ENCODE measurements at places on chromosomes 16 and 17.

- no peak for DNase-seq
Measured at GRCh38 chr17:60729854-60730253, 52.2 kb downstream of the BCAS3 start.

- DNase-seq: peak; percentile 43
Measured at GRCh38 chr17:55567240-55568214, 56.3 kb upstream of the SMIM36 start.

DNA sequence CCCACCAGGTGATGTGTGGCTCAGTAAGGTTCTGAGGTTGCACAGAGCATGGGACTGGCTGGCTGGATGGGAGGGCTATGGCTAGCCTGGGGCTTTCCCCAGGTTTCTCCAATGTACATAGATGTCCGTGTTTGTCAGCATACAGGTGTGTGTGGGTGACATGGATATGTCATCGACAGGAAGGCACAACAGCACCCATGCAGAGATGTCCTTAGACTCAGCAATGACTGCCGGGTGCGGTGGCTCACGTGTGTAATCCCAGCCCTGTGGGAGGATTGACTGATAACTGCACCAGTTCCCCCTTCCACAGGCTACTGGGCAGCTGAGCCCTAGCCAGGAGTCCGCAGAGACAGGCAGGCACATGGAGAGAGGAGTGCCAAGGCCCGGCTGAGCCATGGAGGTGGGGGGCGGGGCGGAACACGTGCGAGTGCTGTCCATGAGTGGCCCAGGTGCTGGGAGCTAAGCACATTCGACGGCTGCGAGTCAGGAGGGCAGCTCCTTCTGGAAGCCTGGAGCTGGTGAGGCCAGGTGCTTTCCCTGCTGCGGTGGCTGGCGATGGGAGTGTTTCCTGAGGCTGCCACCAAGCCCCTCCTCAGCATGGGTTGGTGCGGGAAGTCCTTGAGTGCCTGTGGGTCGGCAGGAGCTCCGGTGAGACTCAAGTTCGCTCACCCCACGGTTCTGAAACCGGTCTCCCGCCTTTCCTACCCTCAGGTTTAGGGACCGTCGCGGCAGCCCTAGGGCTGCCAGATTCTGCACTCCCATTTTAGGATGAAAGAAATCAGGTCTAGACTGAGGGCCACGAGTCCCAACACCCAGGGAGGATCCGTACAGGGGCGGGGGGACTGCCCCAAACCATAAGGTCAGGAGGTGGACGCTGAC, 858 bp upstream of the ASPSCR1 start:
- no peak for DNase-seq

DNA sequence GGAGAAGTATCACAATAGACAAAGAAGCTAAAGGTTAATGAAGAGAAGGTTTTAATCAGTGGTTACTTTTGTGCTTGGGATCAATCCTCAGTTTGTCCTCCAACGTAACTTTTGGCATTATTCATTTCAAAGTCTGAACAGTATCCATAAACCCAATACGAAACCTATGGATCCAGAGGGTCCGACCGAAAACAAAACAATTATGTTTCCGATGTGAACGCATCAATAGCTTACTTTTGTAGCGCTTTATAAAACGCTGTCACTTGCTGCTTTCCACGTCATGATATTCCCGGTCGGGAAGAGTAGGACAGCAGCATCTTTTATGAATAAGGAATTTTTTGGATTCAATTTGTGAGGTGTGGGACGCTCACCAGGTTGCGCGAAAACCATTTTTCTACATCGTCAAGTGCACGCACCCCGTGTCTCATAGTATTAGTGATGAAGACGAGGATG, 383.8 kb downstream of the ZFHX3 start:
- no peak for DNase-seq

- DNase-seq: no peak
Measured at GRCh38 chr16:50002190-50002589, 22.8 kb upstream of the CNEP1R1 start.

DNA sequence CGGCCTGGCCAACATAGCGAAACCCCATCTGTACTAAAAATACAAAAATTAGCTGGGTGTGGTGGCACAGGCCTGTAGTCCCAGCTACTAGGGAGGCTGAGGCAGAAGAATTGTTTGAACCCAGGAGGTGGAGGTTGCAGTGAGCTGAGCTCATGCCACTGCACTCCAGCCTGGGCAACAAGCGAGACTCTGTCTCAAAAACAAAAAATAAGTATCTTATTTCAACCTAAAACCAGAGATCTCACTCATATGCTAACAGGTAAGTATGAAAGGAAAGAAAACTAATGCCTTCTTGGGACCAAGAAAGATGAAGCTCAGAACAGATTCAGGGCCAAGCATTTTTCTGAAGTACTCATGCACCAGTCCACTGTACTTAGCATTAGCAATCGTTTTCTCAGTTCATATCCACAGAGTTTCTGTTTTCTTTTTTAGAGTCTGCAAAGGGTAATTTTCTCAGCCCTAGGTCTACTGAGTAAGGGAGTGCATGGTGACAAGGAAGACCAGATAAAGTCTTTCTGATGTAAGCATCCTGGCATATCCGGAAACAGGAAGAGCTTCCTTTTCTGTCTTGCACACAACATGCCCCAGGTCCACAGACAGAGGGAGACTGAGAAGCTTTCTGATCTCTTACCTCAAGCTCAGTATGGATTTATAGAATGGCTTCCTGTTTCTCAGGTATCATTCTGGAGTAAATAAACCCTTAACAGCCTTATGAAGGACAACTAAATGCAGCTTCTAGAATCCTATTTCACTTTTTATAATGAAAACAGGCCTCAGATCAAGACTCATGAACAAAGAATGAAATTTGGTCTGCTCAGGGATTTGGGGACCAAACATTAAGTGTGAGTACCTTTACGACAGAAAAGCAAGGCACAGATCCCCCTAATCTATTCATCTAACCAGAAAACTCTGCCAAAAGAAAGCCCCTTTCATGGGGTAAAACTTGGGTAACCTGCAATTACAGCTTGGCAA, 38.7 kb upstream of the FOXJ1 start:
- no peak for DNase-seq

DNA sequence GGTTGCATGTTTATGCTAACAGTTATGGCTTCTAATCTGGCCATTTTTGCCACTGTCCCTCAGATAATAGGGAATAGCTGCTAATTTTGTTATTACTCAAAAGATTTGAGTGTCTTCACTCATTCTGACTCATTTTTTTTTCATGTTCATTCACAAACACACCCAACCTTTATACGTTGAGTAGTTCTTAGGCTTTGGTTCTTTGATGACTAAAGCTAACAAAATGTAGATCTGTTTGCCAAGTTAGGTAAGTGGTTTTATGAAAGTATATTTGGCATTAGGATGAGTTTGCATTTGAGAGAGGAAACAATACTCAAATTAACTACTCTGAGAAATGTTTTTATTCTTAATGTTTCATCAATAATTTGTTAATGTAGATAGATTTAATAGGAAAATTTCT, 3.6 kb downstream of the MAP2K4 start:
- no peak for DNase-seq

GRCh38 chr17:49387498-49388289, 25.6 kb upstream of the ZNF652 start:
- DNase-seq: no peak

- no peak for DNase-seq
Measured at GRCh38 chr16:73220836-73221235, 172.9 kb upstream of the ZFHX3 start.

DNA sequence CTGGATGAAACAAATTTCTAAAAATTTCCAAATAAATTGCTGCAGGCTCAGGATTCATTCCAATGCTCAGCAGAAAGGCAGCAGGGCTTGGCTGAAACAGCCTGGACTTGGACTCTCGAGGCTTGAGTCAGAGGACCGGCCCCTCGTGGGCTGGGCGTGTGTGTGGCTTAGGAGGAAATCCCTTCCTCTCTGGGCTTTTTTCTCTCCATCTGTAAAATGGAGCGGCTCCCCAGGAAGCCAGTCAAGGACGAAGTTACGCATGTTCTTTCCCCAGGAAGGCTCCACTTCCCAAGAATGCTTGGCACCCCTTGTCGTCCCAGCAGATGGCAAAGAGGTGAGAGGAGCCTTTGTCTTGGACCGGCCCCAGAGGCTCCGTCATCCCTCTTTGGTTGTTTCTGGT, 13.5 kb downstream of the SLC46A1 start:
- DNase-seq: no peak

DNA sequence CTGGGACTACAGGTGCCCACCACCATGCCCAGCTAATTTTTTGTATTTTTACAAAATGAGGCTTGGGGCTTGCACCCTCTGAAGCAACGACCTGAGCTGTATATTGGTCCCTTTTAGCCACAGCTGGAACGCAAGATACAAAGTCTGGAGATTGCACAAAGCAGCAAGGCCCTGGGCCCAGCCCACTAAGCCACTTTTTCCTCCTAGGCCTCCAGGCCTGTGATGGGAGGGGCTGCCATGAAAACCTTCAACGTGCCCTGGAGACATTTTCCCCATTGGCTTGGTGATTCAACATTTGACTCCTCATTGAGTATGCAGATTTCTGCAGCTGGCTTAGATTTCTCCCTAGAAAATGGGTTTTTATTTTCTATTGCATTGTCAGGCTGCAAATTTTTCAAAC, 69.2 kb downstream of the CYB561 start:
- no peak for DNase-seq

- DNase-seq: peak; percentile 61
Measured at GRCh38 chr17:59786536-59787319, 79.3 kb downstream of the VMP1 start.

DNA sequence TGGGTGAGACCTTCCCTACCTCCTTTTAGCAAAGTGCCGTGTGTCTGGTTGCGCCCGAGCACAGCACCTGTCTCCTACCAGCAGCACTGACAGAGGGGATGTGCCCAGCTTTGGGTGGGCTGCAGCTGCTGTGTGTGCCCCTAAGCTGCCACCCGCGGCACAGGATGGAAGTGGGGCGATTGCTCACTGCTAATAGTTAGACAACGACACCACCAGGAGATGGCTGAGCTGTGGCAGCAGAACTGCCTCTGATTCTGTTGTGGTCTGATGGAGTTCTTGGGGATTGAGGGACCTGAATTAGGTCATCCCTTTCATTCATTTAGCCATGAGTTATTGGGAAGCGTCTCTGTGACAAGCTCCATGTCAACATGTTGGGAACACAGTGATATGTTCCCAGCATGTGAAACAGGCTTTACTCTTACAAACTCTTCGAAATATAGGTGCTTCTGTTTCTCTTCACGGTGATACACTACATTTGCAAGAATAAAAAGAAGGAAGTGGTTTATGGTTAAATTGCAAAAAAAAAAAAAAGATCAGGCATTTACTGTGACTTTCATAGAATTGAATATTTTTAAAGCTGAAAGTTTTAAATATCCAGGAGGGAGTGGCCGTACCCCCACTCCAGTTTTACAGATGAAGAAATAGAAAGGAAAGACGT, 184.4 kb downstream of the MAF start:
- no peak for DNase-seq

DNA sequence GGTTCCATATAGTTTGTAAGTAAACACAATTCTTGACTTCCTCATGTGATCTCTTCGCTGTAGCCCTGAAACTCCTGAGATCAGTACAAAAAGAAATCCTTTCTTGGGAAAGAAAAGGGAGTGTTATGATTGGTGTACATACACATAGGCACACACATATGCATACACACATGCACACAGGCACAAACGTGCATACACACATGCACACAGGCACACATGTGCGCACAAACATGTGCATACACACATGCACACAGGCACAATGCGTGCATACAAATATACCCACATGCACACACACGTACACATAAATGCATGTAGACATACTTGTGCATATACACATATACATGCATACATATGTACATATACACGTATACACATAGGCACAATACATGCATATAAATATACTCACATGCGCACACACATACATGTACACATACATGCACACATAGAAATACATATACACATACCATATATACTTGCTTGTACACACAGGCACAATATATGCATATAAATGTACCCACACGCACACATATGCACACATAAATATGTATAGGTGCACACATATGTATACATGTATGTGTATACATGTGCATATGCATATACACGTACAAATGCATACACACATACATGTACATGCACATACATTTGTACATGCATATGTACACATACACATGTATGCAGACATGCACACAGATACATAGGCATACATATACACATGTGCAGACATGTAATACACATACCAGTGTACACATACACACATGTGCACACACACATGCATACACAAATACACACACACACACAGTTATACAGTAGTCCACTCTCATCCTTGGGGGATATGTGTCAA, 26.4 kb downstream of the CMIP start:
- DNase-seq: no peak

DNA sequence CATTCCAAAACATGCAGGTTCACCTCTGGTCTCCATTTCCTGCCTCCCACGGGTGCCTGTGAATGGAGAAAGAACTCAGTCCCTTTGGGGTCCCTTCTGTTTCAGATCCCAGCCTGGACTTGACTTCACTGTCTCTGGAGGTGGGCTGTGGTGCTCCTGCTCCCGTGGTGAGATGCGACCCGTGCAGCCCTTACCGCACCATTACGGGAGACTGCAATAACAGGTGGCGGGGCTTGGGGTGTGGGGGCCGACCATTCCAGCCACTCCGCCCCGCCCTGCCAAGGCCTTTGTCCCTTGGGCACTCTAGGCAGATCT, 10.5 kb downstream of the LPO start:
- no peak for DNase-seq
